ENCODE measurements at places on chromosomes 7 and 10. TPM values are rescaled to one million over a fixed set of nuclear protein-coding genes. Genes with fewer than 3 reads are reported as not detected.

GRCh38 chr7:158973440-158973839 lies 117.1 kb downstream of the DYNC2I1 start:
- no peak for DNase-seq

Gene EVX1
- total RNA-seq, result 1.7 TPM

DNA sequence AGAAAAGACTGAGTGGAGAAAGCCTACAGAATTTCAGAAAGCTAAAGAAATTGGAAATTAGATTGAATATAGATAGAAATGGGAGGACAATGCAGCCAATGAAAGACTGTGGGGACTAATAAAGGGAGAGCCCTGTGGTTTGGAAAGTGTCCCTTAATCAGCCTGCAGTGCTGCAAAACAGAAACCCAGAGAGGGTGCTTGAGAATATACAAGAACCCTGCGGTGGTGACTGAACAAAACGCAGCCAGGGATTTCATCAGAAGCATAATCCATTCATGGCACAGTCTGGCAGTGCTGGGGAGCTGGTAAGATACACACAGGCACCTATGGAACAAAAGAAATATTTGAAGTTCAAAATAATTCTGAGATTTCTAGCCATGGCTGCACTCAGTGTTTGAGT lies 19.1 kb downstream of the CEP41 start:
- no peak for DNase-seq

DNA sequence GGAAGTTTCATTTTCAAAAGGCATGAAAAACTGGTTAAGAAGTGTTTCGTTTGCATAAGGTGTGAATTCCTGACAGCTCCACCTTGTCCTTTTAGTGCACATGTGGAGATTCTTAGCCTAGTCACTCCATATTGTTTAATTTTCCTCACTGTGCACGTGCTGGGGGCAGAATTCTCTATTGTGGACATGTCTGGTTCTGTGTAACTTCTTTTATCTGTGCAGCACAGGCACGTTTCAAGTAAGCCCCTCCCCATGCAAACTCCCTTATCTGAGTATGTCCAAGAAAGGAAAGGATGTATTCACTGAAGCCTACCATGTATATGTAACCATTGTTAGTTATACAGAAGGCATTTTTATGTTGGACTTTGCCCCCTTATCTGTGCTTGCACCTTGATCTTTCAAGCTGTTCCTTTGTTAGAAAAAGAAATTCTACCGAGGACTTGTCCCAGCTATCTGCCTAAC lies 1346.3 kb downstream of the REEP3 start:
- DNase-seq, result no peak

Gene PAX4
- 2.9 TPM for total RNA-seq

Gene CDNF
- not detected for total RNA-seq

Gene RAPGEF5
- total RNA-seq, result 131 TPM
